ENCODE measurements at places on chromosomes 13 and 19.

DNA sequence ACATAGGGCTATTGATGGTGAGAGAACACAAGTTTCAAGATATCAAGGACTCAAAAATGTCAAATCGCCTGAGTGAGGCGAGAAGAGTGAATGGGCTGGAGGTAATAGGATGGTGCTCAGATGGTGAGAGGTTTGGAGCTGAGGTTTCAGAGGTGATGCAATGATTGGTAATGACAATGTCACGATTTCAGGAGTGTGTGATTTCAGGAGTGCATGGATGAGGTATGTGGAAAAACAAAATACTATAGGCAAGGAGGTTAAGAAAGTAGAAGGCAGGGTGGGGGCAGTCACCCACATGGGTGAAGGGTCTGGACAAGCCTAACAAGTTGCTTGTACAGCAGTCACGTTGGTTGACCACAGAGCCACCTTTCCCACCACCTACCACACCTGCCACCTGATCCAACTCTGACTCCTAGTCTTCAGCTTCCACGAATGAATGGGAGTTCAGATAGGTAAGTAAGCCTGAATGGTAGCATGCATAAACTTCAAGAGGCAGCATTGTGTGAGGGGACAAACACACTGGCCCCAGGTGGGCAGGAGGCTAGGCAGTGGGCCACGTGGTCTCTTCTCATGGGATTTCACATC is 71.5 kb downstream of the RUBCNL start:
- DNase-seq: no peak

DNA sequence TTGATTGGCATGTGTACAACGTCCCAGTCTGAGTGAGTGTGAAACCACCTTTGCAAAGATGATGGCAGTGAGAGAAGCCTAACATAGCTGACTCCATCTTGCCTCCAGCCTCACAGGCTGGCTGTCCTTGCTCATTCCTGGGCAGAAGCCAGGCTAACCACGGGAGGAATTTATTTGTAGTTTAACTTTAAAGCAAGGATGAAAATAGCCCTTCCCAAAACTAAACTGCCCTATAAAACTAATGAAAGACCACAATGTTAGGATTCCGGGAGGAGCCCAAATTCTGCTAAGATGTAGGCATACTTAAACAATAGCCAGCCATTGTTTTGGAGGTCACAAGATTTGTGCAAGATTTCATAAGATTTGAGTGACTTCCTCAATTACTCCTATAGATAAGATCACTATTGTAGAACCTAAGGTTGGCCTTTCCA is 96.6 kb upstream of the LSM14A start:
- no peak for DNase-seq

DNA sequence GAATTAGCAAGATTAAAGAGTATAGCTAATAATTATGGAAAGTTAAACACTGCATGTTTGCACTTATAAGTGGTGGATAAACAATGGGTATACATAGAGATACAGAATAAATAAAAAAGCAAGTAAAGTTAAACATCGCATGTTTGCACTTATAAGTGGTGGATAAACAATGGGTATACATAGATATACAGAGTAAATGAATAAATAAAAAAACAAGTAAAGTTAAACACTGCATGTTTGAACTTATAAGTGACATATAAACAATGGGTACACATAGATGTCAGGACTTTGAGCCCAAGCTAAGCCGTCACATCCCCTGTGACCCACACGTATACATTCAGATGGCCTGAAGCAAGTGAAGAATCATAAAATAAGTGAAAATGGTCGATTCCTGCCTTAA is 1533.3 kb upstream of the SPRY2 start:
- no peak for DNase-seq

DNA sequence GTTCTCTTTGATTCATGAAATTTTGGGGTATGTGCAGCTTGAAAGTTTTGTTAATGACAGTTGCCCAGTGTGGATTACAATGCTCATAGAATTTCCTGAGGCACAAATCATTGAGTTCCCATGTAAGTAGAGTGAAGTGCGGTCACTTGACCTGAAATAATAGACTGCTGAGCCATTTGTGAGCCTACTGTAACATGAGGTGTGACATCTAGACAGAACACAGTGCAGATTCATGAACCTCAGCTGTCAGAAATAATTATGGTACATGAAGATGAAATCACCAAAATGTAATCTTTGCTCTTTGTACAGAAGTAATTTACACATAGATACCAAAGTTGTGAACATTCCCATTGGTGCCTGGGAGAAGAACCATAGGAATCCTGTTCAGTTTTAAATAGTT is 84.6 kb downstream of the DHRS12 start:
- DNase-seq: no peak

GRCh38 chr13:37869756-37870488 is at the start of gene TRPC4:
TSS of gene TRPC4 (minus strand) at chr13:37869772. CDS start at chr13:37783333, 86,439 bp downstream.
- DNase-seq: no peak

GRCh38 chr13:44652962-44653660 is 77.0 kb upstream of the TSC22D1 start:
- DNase-seq: no peak

DNA sequence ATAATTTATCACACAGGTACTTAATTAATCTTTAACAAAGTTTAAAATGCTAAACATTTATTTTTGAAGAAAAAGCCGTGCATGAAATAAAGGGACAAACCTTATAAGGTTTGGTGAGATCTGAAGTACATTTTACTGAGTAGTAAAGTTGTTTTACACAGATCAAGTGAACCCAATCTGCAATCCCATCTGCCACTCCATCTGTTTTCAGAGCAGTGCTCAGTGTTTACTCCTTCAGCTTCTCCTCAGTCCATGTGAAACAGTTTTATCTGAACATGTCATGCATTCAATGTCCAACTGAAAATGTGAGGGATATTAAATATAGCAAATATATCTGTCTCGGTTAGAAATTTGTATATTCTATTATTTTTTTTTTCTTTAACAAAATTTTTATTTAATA is 166.8 kb downstream of the MAB21L1 start:
- DNase-seq: no peak

DNA sequence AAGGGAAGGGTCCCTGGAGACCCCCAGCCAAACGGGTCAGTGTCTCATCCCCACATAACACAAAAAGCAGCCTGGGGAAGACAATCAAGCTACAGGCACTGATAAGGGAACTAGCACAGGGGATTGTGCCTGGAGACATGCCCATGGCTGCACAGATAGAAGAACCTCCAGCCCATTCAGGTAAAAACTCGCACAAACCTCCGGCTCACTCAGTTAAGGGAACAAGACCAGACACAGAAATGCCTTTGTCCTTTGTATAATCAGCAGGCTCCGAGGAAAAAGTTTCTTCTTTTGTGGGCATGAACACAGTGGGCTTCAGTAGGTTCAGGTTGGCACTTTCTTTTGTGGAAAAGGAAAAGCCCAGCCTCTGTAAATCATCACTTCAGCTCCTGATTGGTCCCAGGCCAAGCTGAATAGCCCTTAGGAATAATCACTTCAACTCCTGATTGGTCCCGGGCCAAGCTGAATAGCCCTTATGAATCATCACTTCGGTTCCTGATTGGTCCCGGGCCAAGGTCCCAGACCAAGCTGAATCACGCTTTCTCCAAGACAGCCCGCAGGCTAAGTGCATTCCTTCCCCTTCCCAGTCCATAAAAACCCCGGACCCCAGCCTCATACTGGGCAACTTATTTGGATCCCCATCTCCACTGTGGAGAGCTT is 5.0 kb upstream of the ZNF230 start:
- DNase-seq: no peak

GRCh38 chr19:49212016-49212701 is 54.6 kb downstream of the TRPM4 start:
- no peak for DNase-seq

- DNase-seq: no peak
These were observed 156.0 kb downstream of the GGACT start for GRCh38 chr13:100432611-100433010.

- DNase-seq: no peak
These were observed 77.5 kb downstream of the WTIP start for GRCh38 chr19:34559045-34559444.

GRCh38 chr19:49335071-49335783 is at the start of gene CD37:
TSS of gene CD37 (plus strand) at chr19:49335406. CDS start at chr19:49335541, 135 bp downstream.
- DNase-seq: no peak

- no peak for DNase-seq
These were observed 89.5 kb downstream of the ARHGEF7 start for GRCh38 chr13:111204438-111205177.

DNA sequence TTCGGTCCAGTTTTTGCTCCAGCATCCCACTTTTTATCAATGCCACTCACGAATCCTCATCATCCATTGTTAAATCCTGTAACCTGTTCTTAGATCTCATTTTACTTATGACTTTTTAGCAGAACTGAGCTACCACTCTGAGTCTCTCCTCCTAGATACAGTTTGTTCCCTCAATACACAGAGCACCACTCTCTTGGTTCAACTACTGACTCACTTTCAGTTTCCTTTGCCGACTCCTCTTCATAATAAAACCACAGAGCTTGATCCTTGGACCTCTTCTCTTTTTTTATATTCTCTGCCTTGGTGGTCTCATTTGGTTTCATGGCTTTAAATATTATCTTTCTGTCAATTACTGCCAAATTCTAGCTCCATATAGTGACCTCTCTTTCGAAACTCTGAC is 150.3 kb downstream of the SLITRK5 start:
- no peak for DNase-seq

DNA sequence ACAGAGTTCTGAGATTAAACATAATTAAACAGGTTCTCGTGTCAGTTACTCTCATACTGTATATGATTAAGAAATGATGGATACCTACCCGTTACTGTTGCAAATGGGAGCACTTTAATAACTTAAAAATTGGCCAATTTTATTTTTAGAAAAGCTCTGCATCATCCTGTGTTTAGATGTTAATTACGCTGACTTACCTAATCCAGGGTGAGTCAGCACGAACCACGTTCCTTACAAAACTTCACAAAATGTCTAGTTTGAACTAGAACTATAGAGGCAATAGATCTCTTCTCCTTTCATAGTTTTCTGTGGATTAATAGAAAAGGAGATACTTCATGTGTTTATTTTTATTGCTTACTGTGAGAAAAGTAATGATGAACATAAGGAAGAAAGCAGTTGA is 363.9 kb downstream of the MYO16 start:
- DNase-seq: no peak

DNA sequence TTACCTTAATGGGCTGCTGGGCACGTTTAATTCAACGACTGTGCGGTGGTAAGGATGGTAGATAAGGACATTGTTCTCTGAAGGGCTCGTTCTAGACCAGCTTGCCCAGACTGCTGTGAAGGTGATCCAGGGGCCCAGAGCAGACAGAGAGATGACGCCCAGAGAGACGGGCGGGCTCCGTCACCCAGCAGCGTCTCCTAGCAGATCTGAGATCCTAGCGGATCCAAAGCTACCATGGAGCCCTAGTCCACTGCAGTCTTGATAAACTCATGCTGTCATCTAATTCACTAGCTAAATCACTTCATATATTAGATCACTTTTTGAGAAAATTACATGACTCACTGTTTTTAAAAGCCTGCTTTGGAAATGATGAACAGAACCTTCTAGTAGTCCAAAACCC is 21.5 kb downstream of the COL4A2 start:
- no peak for DNase-seq

GRCh38 chr19:36172852-36173251 is 20.6 kb upstream of the COX7A1 start:
- DNase-seq: no peak

DNA sequence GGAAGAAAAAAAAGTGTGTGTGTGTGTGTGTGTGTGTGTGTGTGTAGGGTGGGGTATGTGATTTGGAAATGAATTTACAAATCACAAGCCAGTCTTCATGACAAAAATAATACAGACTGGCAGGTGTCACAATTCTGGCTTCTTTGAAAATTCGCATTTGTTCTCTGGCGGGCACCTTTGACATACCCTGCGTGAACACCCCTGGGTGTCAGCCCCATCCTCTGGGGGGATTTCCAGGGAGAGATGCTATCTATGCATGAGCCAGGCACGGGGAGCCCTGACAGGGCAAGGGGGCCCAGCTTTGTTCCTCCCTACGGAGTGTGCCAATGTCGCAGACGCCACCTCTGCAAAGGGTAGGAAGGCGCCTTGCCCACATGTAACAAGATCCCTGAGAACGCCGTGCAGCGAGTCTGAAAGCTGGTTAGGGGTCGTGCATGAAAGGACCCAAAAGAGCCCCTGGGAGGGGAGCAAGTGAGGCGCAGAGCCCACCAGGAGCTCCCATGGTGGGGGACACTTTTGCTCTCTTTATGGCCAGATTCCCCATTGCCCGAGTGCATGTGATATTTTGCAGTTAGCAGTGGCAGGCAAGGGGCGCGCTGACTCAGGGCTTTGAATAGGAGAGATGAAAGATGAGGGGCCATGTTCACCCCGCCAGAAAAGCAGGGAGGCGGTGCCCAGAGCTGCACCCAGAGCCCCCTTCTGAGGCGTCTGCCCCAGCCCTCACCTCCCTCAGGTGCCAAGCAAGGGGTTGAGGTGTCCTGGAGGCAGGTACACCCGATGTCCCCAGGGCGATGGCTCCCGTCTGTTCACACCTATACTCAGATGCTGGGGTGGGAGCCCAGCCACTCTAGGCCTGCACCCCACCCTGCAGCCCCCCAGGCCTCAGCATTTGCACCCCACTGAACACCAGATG is 45.3 kb downstream of the KLF2 start:
- DNase-seq: no peak

- no peak for DNase-seq
These were observed 13.3 kb downstream of the SIAH3 start for GRCh38 chr13:45838171-45838745.

DNA sequence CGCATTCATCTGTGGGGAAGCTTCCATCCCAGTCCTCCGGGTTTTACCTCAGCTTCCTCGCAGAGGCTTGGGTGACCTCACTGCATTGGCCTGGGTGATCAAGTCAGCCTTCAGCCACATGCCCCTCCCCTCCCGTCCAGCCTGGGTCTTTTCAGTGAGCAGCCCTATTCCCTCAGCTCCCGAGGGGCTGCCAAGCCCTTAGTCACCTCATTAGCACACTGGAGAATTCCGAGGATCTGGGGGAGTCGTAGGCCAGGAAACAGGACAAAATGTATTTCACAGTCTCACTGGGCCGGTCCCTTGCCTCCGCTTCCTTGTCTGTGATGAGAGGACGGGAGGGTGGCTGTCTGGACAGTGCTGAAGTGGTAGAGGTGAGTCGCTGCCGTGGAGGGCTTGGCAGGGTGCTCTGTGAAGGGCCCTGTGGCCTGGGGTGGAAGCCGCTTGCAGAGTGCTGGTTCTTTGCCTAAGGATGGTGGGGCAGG is 19.9 kb downstream of the KDM4B start:
- no peak for DNase-seq
